ENCODE measurements at places on chromosomes 7 and 10.

DNA sequence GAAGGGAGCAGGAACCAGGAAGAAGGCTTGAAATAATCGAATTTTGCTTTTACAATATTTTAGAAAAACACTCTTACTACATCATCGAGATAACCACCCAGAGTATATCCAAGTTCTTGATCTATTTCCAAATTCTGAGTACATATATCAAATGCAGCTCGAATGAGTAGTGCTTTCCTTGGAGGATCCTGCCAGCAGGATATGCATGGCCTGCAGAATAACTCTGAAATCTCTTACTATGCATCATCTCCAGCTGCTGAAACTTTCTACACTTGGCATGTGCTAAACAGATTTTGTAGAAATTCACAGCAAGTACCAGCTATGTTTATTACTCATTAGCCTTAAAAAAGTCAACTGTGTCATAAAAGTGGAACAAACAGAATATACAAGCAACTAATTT, 44.0 kb upstream of the ANK3 start:
- no peak for DNase-seq

DNA sequence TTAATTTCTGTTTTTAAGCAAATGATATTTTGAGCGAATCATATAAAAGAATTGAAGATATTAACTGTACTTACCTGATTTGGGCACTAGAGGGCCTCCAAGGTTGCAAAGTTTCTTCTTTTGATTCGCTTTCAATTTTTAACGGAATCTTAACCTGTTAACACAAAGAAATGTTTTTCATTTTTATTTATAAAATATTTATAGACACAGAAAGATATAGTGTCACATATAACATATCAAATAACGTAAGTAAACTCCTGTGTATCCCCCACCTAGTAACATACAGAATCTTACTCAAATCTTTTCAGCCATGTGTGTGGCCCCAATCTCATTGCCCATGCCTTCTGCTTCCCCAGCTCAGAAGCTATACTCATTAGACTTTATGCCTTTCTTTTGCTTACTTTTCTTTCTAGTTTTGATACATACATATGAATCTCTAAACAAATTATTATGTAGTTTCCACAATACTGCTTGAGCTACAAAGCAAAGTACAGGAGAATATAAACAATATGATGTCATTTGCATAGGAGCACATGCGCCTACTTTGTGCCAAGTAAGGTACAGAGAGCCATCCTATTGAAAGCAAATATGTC, 49.5 kb upstream of the ZPBP start:
- no peak for DNase-seq

DNA sequence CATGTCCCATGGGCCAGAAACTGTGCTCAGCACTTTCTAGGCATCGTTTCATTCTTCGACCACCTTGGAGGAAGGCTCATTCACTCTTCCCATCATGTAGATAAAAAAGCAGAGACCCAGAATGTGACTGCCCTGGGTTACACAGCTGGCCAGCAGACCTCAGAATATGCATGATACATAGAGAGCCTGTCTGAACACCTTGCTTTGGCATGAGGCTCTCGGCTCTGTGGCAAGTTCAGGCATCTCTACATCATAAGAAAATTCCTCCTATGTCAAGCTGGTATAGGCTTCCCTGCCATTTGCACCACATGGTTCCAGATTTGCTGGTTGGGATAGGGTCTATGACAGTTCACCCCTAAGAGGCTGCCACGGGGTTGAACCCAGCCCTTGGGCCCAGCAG, 134.1 kb downstream of the CDH23 start:
- DNase-seq, result no peak

GRCh38 chr7:127876393-127876792, 154.8 kb downstream of the LRRC4 start:
- no peak for DNase-seq

DNA sequence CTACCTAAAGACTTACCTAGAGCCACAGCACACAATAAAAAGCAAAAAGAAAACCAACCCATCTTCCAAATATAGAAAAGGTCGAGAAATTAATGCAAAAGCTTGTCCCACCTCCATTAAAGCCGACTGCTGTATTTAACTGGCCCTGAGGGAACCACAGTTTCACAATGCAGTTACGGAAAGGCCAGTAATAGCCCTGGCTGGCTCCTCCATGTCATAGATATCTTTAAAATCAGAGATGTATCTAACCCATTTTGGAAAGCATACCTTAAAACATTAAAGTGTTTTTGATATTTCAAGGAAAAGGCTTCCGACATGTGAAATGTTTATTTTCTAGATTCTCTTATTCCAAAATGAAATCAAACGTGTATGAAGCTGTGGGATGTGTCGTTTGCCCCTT, 23.0 kb downstream of the HDAC9 start:
- DNase-seq, result no peak

DNA sequence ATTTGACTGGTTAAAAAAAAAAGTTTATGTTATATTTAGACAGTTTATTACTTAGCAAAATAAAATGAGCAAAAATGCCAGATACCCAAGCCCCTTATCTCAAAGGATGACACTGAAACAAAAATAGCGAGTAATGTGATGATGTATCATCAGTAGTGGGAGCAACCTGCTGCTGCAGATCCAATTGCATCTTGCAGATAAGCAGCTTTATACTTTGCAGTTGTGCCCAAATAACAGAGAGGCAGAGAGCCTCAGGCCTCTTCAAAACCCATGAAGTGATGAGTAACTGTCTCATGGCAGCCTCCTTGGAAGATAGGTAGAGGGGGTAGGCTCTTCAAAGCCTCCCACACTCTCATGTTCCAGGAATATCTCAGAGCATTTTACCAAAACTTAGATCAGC, 468.2 kb upstream of the LRRTM3 start:
- DNase-seq, result no peak

DNA sequence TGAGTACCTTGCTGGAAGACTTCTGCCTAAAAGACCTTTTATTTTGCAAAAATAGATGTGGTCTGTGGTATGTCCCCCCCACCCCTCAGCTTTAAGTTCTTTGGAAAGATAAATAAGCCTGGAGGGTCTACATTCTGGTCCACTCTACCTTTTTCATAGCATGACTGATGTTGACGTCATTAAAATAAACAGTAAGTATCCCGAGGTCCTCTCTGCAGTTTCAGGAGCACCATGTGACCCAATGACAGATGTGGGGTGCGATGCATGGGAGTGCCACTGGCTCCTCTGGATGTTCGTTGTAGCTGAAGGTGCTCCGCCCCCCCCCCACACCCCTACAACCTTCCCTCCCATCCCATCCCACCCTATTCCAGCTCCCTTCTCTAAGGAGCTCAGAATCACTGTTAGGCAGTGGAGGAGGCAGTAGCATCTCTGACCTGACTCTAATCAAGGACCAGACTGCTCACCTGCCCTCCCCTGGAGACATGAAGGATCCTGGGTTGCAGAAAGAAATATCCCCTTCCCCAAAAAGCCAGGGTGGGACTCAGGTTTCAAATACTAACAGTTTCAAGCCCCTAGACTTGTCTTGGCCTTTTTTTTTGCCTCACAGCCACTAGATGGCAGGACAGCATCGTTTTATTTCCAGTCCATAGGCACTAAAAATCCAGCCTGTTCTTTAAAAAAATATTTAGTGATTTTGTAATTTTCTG, 25.1 kb downstream of the CASP7 start:
- DNase-seq, result no peak

DNA sequence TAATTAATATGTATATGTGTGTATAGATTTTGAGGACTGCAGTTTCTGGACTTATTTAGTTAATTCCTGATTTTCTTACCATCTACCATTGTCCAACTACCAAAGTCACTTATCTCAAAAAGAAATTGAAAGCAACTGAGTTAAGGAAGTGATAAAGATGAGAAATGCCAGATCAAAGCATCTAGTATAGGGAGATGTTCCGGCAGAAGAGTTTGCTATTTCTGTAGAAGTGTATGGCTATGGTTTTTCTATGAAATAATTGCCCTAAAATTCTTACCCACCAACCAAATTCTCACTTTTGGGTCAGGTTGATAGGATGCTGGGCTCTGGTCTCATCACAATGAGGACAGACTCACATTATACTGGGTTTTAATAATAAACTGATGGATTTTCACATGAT, 64.0 kb upstream of the RAB11FIP2 start:
- DNase-seq, result no peak

GRCh38 chr7:131111081-131111576, 216.5 kb upstream of the MKLN1 start:
- no peak for DNase-seq

- no peak for DNase-seq
Observed at GRCh38 chr7:111827863-111828504, 265.7 kb upstream of the IMMP2L start.

DNA sequence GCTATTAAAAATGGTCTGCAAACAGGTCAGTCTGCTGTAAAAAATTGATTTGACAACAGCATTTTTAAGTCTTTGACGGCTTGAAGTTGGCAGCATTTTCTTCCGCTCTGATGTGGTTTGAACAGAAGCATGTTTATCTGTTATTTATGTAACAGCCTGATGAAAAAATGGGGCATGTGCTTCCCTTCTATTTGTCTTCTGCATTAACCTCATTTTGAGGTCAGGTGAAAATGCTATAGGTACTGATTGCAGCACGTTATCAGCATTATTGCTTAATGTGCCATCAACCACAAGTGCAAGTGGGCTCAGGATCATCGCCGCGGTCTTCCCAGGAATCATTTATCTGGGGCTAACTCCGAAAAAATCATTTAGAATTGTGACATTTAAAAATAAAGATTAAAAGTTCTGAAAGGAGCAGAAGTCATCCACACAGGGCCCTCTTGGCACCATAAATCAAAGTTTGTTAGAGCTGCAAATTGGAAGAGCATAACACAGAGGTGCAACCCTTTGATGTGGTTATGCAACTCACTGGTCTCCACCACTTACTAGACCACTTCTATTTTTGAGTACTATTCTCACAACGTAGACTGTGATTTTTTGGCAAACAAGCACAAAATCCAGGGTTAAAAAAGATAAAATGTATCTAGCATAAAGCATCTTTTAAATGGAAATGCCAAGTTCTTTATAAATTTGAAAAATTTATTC, 307.7 kb downstream of the MDFIC start:
- DNase-seq, result no peak

DNA sequence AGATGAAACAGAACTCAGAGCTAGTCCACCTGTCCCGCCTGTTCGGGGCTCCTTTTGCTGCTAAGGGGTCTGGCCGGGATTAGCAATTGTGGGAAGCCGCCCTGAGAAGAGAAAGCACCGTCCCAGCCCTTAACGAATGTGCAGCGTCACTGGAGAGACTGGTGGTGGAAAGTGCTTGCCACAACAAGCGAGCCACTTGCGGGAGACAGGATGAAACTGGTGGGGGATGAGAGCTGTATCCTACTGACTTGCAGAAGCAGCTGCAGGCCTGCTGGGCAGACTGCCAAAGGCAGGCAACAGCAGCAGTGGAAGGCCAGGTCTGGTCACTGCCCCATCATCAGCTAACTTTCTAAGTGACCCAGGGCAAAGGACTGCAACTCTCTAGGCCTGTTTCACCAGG, 95.4 kb downstream of the FAM53B start:
- DNase-seq, result no peak

DNA sequence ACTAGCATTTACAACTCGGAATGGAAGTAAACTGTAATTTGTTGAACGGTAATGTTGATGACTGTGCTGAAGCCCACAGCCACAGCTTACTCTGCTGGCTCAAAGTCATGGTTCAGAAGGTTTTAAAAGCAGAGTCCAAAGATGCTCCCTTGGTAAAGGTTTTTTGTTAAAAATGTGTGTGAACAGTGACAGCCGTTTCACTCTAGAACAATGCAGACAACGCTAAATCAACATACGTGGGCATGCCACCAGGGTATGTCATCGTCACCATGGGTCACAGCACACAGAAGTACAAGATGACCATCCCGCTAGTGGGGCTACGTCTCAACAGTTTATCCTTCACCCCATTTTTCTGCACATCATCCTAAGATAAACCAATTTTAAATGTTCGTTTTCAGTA, 106.5 kb upstream of the LANCL2 start:
- DNase-seq, result no peak

DNA sequence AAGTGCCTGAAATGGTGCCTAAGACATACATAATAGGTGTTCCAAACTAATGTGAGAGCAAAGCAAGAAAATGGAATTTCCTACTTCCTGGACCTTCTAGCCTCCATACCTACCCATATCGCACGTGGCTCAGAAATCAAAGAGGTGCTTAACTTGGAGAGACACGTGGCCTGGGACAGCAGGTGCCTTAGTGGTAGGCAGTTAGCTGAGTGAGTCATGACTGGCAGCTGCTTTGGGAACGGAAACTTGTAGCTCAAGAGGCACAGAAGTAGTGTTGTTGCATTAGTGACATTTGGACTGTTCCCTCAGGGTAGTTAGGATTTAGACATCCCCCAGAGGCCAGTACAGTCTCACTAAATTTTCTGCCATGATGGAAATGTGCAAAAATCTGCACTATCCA, 12.0 kb upstream of the BMPER start:
- no peak for DNase-seq

- no peak for DNase-seq
Observed at GRCh38 chr10:49324711-49325110, 25.7 kb downstream of the C10orf71 start.

DNA sequence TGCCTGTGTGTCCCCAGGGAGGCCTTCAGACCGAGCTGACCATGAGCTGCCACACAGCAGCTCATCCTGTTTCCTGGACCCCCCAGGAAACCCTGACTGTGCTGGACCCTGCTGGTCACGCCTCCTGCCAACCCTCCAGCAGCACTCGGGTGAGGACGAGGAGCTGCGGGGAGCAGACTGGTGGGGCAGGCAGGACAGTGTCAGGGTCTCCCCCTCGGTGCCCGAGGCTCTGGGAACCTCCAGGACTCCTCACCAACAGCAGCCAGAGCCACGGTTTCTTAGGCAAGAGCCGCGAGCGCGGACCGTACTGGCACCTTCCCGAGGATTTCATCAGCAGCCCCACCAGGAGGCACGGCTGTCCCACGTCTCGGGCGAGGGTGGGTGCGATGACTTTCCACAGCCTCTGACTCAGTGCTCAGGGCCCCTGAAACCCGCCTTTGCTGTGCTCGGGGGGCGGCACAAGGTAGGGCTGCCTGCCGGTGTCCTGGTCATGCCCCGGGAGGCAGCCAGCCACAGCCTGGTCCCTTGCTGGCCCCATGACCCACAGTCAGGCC, 186.9 kb downstream of the ELFN1 start:
- no peak for DNase-seq

GRCh38 chr7:1302936-1303335, 70.3 kb downstream of the UNCX start:
- no peak for DNase-seq

Measured in activated CD8-positive, alpha-beta memory T cell treated with anti-CD3 and anti-CD28 coated beads for 4 hours (primary cell).